ENCODE measurements at places on chromosomes 3 and 15.

DNA sequence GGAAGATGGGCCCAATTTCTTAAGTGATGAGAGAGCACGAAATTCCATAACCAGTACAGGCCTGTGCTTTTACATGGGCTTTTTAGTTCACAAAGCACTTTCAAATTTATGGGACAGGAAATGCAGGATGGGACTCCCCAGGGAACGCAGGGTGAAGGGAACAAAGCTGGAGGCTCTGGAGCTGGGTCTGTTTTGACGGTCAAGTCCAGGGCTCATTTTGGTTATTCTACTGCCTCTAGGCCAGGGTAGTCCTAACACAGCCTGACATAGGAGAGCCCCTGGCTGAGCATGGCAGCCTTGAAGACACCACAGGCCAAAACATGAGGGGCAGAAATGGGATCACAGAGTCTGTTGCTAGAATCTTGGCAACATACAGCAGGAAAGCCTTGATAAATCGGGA lies 33.5 kb downstream of the HCLS1 start:
- no peak for DNase-seq

DNA sequence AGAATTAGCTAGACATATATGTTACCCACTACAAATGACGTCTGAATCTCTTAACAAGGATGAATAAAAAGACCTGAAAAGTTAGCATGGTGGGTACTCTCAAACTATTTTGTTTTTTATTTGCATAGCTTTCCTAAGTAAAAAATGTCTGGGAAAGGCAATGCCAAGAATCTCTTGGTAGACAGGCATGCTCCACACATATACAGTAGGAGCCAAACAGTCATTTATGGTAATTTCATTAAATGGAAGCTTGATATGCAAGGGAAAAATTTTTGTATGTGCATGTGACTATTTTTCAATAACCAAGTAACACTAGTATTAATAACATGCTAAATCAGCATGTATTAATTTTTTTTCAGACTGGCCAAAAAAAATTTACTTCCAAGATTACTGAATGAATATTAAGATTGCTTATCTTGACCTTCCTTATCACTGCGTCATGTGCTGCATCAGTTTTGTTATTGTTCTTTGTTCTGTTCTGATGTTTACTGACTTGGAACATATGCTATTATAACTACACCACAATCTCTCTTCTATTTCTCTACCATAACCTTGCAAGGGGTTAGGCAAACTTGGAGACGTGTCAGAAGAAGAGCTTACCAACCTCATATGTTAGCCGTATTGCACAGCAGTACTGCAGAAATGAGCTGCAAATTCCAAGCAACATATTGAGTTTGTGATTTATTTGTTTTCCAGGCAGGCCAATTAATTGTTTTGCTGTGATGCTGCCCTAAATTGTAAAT lies 255.3 kb downstream of the RBMS3 start:
- no peak for DNase-seq

GRCh38 chr3:179772297-179772696 lies 119.5 kb downstream of the USP13 start:
- DNase-seq = no peak

GRCh38 chr15:100201376-100202280 lies 140.1 kb downstream of the ADAMTS17 start:
- DNase-seq = peak; percentile 74

DNA sequence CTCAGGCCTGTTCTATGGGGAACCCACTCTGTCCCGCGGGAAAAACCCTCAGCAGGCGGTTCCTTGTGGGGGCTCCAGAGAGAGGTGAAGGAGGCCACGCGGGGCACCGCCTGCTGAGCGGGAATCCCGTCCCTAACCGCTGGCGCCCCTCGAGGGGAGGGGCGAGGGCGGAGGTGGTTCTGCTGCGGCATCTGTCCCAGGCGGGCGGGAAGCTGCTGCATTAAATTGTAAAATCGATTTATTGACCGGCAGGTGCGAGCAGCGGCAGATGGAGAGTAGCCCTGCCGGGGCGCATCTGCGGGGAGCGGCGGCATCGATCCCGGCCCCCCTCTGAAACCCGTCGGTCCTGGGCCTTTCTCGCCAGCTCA lies 3.7 kb upstream of the DLL4 start:
- no peak for DNase-seq

- no peak for DNase-seq
These were observed 137.0 kb upstream of the C2CD4B start for GRCh38 chr15:62301993-62302675.

GRCh38 chr3:195508185-195508584 lies 34.9 kb downstream of the PPP1R2 start:
- DNase-seq = no peak

DNA sequence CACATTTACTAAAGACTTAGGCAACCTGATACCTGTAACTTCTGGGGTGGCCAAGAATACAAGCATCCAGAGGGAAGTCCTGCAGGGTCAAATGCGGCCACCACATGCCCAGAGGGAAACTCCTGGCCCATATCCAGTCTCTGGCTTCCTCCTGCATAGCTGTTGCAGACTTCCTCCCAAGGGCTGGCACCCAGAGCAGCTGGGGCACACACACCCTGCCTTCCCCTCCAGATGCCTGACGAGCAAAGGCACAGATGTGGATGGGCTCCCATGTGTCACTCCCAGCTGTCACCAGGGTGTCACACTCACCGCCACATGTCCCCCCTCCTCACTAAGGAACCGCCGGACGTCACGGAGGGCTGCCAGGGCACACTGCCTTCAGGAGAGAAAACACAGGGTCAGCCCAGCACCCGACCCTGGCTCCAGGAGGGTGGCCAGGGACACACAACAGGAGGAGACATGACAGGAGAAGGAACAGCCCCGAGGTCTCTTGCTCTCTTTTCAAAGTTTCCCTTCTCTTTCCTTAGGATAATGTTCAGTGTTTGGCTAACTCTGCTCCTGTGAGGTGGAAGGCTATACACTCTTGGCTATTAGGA lies 13.2 kb downstream of the PFKFB4 start:
- no peak for DNase-seq

DNA sequence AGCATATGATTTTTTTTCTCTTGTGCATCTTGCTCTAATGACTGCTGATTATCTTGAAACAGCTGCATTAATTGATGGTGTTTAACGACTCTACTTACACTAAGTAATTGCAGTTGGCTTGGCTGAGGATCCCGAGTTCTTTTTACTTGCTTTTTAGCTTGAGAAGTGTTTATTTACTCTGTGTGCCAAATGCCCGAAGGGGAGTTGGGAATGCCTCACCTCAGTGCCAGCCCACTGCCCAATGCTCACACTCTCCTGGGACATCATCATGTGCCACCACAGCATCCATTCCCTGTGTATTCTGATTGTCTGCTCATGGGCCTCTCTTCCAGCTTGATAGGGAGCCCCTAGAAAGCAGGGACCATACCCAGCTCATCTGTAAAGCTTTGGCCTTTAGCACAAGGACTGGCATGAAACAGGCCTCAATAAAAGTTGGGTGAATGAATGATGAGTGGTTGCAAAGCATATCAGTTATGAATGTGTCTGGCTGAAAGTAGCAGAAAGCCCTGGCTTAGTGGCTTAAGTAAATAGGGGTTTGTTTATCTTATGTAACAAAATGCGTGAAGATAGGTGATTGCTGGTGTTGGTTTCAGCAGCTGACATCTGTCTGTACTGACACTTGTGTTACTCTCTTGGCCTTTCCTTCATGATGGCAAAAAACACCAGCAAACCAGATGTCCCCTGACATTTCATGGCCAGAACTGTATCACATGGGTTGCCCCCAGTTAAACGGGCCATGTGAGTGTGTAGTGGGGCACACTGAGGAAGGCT lies 8.1 kb downstream of the PXYLP1 start:
- DNase-seq = no peak

DNA sequence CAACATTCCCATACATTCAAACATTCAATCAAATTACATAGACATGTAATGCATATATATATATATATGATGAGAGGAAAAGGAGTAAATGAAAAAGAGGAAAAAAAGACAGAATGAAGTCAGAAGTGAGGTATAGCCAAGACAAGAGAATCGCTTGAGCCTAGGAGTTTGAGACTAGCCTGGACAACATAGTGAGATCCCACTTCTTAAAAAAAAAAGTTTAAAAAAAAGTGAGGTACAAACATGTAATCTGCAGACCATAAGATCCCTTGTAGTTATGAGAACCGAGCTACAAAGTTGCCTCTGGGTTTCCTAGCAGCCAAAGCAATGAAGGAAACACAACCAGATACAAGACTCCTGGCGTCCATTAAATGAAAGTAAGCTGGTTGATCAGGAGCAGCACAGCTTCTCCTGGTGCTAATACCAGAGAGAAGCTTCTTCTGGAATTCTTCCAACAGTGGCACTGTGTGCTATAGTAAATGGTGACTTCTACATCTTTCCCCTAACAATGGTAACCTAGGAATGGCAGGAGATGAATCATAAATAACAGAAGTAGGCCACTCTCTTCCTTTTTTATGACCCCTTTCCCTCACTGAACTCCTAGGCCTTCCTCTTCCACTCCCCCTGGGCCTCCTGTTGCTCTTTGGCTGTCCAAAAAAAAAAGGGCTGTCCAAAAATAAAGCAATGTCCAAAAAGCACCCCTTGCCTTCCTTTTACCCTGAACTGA lies 3.5 kb downstream of the KCNMB3 start:
- no peak for DNase-seq

DNA sequence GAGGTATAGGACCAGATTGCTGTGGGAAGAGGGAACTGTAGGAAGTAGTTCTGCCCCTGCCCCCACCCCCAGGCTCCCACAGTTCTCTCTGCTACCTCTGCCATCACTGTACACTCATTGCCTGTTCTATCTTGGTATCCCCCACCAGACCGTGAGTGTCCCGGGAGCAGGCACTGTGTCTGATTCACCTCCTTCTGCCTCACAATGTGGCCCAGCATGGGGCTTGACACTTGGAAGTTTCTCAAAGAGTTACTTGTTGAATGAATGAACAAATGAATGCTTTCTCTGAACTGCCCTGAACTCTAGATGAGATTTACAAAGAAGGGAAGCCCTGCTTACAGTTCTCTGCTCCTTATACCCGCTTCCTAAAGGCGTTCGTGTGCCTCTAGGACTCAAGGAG lies 27.1 kb upstream of the PIK3CB start:
- DNase-seq = no peak

- DNase-seq = no peak
These were observed 203.1 kb downstream of the CHL1 start for GRCh38 chr3:399647-400046.

DNA sequence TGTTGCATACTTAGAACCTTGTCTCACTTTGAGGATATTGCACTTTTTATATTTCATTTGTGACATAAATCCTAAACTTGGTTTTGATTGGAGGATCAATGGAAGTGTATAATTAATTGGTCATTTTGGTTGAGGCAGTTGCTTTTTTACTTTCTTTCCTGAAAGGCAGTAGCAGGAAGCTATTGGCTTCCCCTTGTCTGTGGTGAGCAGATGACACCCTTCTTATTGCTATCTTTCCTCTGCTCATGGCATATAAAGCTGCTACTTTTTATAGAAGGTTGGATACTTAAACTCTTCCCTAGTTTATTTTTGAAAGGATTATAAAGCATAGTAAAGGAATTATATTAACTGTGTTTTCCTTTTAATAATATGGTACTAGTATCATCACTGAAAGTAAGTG lies 28.6 kb downstream of the FAM98B start:
- no peak for DNase-seq

- no peak for DNase-seq
These were observed 93.2 kb downstream of the CMSS1 start for GRCh38 chr3:99910752-99911290.

GRCh38 chr3:8560366-8561007 lies 58.9 kb downstream of the LMCD1 start:
- DNase-seq = no peak

GRCh38 chr3:61820306-61820992 lies 259.1 kb downstream of the PTPRG start:
- no peak for DNase-seq

DNA sequence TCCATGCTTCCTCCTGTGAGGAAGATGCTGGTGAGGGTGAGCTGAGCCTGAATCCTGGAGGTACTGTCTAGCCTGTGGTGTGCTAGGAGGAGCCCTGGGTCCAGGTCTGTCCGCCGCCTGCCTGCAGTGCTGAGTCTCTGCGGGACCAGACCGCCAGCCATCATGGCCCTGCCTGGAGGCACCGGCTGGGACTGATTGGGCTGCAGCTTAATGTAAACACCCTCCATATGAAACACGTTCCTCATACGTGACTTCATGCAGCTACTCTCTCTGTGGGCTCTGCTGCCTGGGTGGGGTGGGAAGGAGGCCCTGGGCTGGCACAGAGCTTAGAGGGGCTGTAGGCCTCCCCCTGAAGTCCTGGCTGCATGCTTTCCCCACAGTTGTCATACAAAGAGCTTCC lies 67.4 kb downstream of the FBLN2 start:
- DNase-seq = no peak

DNA sequence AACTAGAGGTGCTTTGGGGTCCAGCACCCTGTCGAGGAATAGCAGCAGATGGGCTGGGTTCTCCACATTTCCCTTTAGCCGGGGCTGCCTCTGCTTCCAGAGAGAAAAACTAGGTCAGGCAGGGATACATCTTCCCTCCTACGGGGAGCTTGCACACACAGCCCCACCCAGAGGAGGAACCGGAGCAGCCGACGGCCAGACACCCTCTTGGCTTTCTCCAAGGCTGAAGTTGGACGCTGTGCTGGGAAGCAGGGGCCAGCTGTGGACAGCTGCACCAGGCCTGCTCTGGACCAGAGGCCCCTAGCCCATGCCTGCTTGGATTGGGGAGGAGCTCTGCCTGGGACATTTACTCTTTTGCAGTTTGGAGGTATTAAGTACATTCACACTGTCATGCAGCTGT lies 44.7 kb upstream of the NR2C2 start:
- no peak for DNase-seq

- DNase-seq = no peak
These were observed 1072.0 kb downstream of the NSUN3 start for GRCh38 chr3:95134693-95135413.

DNA sequence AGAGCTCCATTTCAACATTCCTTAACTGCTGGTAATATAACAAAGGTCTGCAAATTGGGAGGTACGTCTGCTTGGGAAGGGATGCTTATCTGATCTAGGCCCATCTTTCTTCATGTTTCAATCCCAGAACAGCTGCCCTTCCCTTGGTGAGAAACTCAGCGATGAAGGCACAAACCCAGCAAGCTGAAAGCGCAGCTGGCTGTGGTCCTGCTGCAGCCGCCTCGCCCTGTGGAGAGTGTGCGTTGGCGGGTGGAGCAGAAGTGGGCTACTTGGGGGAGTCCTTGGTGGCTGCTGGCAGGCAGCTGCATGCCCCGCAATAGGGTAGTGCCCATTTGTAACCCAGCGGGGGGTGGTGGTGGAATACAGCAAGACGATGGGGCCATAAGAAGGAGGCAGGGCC lies 160.6 kb upstream of the WNT5A start:
- no peak for DNase-seq

DNA sequence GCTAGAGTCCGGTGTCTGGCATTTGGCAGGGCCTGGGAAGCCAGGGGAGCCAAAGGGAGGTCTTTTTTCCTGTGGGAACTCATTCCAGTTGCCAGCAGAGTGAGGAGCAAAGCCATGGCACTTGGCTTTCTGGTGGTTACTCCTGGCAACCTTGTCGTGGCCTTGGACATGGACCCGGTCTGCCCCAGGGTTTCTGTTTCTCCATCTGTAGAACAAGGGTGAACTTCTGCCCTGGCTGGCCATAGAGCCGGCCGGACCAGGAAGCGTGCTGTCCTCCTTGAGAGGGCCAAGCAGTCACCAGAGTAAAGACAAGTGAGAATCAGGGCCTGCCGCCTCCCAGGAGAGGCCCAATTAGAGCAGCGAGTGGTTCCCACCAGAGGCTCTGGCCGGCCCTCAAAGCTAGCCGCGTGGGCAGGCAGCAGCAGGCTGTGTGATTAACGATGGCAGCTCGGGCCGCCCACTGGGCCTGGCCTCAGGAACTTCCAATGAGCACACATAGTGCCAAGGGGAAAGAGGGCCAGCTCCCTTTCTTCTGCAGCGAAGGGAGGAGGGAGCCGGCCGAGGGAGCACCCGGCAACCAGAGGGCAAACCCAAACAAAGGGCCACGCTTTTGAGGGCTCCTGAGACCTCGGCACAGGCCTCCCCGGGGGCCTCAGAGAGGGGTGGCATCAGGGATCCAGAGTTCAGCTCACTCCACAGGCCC lies 29.1 kb upstream of the ELP6 start:
- DNase-seq = no peak

Measured in mesenteric fat pad (tissue), 1 donor.